Upper lobe of left lung (tissue), 6 donors: ENCODE measurements at places on chromosomes 1 and 21.

GRCh38 chr1:186566140-186566855 is 105.4 kb upstream of the PDC start:
- H3K27ac ChIP-seq = no peak overlapping the region
- DNase-seq = no peak
- no peaks in the 10 kb centered on the region for H3K36me3 ChIP-seq

DNA sequence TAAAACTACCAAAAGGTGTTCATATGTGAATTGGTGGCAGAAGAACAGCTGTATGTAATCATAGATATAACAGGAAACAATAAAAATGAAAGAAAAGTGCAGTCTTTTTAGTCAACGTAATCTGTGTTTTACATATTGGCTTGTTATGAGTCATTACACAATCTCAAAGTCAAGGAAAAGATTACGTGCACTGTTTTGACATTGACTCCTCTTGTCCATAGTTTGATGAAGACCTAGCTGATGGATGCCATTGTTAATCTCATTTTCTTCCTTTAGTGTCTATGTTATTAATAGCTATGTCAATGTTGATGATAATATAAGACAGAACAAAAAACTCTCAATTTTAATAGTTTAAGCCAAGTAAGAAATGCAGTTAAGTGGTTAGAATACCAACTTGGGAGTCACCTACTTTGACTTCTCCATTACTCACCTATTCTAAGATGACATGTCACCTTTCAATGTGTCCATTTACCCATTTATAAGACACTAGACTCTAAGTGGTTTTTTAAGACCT is 84.5 kb upstream of the SAMSN1 start:
- no peaks in the 10 kb centered on the region for H3K36me3 ChIP-seq
- H3K27me3 ChIP-seq = no peaks in the 10 kb centered on the region
- no peak overlapping the region for H3K4me3 ChIP-seq
- no peak for DNase-seq
- no peaks in the 10 kb centered on the region for H3K4me1 ChIP-seq

GRCh38 chr1:42305639-42306038 is 29.4 kb downstream of the FOXJ3 start:
- H3K27ac ChIP-seq = no peak overlapping the region
- no peaks in the 10 kb centered on the region for H3K36me3 ChIP-seq
- H3K4me3 ChIP-seq = no peak overlapping the region
- no peak for DNase-seq
- H3K4me1 ChIP-seq = no peaks in the 10 kb centered on the region

DNA sequence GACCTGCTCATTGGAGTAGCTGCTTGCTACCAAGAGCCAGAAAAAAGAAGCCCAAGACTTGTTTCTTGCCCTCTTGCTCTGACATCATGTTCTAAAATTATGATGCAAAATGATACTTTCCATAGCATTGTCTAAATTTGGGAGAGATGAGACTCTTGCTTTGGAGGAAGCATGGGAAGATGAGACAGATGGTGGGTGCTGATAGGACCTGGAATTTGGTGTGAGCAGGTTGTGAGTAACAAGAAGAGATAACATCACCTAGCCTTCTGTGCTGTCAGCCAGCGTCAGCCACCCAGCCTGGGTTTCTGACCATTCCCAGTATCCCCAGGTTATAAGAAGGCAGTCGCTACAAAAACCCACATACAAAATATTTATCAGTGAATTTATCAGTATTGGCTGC is 67.1 kb upstream of the GCLM start:
- no peak for DNase-seq
- no peaks in the 10 kb centered on the region for H3K27me3 ChIP-seq
- no peak overlapping the region for H3K4me3 ChIP-seq
- no peaks in the 10 kb centered on the region for H3K36me3 ChIP-seq
- no peaks in the 10 kb centered on the region for H3K4me1 ChIP-seq
- H3K27ac ChIP-seq = no peak overlapping the region
